Left cardiac atrium (tissue), 4 donors: ENCODE measurements at places on chromosomes 6 and 20. TPM values are rescaled to one million over a fixed set of nuclear protein-coding genes. Genes with fewer than 3 reads are reported as not detected.

LAMA2 gene
- total RNA-seq: 120 TPM

KIAA1755 gene
- 8.1 TPM for total RNA-seq

SPDEF gene
- 0.16 TPM for total RNA-seq

SIRPD gene
- not detected for total RNA-seq

GRCh38 chr6:14735956-14736486 lies 509.8 kb upstream of the JARID2 start:
- no peak for DNase-seq

DNA sequence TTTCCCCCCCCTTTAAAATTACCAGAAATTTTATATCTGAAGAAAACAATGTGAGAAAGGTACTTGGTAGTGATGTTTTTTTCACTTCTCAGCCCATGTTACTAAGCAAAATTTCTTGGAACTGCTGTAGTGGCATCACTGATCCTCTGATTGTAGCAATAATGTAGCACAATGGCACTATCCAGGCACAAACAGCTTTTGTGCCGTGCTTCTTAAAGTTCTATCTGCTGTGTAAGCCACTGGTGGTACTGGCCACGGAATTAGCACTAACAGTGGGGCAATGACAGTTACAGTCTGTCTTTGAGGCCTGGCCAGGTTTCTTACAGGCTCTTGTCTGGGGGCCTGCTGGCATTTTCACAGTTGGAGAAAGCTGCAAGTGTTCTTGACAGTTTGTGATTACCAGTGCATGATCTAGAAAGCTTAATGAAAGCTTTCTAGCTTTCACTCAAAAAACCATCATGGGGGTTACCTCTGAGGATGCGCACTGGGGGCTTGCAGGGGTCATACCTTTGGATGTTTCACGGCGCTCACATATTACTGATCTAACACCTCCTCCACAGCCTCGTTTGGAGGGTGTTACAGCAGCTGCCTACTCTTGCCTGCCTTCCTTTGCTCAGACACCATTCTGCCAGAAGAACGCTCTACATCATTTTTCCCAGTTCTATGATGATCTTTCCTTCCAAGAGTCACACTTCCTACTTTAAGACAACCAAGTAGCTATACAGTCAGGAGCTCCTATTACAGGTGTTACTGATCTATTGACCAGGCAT lies 58.4 kb upstream of the ARMH2 start:
- DNase-seq: no peak

GRCh38 chr6:63543982-63544381 lies 28.3 kb upstream of the LOC128125822 start:
- no peak for DNase-seq

GRCh38 chr20:57661746-57662455 lies 41.7 kb upstream of the ZBP1 start:
- peak; percentile 13 for DNase-seq

DNA sequence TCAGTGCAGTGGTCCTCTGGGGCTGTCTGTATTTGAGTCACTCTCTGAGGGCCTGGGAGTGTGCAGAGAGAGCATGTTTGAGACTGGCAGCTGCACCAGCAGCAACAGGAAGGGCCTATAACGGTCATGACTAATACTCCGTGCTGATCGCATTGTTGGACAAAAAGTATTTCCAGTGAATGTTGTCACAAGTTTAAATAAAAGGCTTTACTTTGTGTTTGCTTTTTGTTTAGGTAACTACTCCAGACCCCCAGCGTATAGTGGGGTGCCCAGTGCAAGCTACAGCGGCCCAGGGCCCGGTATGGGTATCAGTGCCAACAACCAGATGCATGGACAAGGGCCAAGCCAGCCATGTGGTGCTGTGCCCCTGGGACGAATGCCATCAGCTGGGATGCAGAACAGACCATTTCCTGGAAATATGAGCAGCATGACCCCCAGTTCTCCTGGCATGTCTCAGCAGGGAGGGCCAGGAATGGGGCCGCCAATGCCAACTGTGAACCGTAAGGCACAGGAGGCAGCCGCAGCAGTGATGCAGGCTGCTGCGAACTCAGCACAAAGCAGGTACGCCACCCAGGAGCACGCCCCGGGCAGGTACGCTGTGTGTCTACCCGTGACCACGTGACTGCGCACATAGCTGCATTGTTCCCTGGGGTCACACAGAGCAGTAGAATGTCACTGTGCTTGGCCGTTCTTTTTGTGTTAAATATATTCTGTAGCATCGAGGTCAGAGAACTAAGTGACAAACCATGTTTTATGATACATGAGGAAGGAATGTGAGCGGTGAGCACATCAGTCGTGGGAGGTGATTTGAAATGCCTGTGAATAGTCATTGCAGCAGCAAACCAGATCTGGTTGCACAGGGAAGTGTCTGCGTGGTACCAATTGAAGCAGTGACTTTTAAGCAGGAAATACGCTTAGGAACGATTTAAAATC lies 174.7 kb downstream of the TMEM242 start:
- DNase-seq: peak; percentile 76

GRCh38 chr20:7996898-7997297 lies 22.7 kb downstream of the TMX4 start:
- no peak for DNase-seq

- no peak for DNase-seq
Measured at GRCh38 chr20:35462351-35462750, 7.0 kb downstream of the CEP250 start.

GRCh38 chr20:43736588-43737158 lies 9.9 kb upstream of the GTSF1L start:
- DNase-seq: no peak

DNA sequence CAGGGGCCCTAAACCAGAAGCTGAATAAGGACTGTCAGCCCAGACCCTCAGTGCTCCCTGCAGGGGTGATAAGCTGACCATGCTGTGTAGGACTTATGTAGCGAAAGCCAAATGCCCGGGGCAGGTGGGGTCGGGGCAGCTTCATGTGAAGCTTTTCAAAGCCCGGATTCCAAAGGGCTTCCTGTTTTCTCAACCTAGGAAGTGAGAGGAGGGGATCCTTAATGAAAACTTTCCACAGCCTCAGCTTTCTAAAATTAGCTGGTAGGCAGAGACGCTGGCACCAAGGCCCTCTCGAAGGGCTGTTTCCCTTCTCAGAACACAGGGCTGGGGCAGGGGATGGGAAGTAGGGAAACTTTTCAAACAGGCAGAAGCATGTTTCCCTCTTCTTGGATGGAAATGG lies 148.9 kb downstream of the NFATC2 start:
- DNase-seq: peak; percentile 53

DNA sequence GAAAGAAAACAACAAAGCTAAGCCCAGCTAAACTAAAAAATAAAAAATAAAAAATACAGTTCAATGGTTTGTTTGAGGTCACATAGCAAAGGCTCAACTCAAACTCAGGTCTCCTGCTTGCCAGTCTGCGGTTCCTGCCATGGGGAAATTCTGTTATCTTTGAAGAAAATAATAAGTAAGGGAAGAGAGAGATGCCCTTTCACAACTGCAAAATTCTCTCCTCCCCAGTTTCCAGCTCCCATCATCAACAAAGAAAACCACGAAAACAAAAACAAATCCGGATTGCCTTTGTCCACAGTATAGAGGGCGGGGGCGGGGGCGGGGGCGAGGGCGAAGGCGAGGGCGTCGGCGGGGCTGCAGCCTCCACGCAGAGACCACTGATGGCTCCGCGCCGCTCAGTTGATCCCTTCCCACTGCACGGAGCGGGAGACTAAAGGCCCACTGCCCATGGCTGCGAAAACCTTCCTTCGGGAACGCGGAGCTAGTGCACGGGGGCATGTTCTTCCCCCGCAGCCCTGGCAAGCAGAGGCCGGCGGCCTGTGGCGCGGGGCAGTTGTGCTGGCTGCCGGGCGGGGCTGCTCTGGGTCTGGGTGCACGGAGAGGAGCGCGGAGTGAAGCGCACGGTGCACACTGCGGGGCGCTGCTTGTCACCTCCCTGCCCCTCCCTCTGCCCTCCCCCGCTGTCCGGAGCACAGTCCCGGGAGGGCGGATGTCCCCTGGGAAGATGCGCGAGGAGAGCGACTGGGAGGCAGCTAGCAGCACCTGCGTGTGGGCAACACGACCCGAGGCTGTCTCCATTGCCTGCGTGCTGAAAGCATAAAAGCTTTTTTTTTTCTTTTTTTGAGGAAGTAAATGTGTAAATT lies 54.1 kb upstream of the TPD52L1 start:
- DNase-seq: peak; percentile 67

DNA sequence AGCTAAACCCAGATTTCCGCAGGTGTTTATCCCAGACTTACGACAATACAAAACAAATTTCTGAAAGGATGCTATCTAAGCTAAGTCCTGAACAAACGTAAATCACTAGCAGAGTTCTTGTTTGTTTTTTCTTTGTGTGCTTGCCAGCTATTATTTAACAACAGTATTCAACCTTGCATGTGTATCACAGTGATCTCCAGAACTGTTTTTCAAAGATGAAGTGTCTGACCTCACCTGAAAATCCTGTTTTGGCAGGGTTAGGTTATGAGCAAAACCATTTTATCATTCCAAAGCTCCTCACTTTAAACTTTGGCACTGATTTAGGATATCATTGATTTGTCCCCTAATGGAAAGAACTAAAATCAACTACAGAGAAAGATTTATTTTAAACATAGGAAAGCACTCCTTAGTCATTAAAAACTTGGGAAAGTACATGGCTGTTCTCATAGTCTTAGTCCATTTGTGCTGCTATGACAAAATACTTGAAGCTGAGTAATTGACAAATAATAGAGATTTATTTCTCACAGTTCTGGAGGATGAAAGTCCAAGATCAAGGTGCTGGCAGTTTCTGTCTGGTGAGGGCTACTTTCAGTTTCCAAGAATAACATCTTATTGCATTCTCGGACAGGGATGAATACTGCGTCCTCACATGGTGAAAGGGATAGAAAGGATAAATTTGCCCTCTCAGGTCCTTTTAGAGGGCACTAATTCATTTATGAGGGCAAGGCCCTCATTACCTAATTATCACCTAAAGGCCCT lies 20.8 kb upstream of the BMP5 start:
- DNase-seq: no peak

DNA sequence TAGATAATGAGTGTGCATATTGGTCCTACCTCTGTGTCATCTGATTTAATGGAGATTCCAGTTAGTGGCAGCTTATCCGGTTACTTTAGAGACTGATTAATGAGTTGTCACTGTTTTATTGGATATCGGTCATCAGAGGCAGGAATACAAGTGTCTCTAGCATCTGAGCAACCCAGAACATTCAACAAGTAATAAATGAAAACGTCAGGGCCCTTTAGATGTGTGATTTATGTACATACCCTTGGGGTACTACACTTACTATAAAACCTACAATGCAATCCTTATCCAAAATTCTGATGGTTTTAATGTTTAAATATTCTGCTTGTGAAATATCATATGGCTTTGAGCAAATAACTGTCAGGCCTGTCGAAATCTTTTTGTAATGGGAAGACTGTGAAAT lies 1117.9 kb upstream of the FLRT3 start:
- DNase-seq: no peak

GRCh38 chr6:35072051-35072697 lies 69.0 kb downstream of the TCP11 start:
- DNase-seq: no peak
